Dorsolateral prefrontal cortex (tissue), 122 donors: ENCODE measurements at places on chromosomes 6 and 20.

- DNase-seq, result no peak
Observed at GRCh38 chr20:2164966-2165365, 63.3 kb downstream of the STK35 start.

DNA sequence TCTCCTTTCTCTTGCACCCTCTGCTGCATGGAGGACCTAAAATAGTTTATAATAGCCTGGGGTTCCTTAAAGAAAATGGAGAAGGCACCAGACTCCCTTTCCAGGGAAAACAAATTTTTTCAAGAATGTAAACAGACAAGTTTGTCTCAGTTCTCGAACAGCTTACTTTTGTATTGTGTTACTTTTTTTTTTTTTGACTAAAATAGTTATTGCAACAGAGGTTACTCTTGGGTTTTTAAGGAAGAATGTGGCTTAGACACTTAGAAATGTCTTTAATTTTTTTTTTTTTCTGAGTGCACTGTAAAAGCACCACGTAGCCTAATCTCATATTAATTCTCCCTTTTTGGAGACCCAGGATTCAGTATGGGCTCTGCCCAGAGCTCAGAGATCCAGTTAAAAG lies 148.7 kb upstream of the CARMIL1 start:
- DNase-seq, result no peak

- DNase-seq, result no peak
Observed at GRCh38 chr20:63483834-63484233, 11.4 kb upstream of the KCNQ2 start.

DNA sequence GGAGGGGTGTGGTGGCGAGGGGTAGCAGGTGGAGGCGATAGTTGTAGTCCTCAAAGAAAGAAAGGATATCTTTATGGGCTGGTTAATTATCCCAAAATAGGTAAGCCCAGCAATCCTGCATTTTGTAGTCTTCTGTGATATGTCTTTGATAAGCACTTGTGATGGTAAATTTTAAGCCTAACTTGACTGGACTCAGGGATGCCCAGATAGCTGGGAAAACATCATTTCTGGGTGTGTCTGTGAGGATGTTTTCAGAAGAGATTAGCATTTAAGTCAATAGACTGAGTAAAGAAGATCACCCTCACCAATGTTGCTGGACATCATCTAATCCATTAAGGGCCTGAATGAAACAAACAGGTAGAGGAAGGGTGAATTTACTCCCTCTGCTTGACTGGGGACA lies 124.8 kb upstream of the RIPOR2 start:
- DNase-seq, result no peak

DNA sequence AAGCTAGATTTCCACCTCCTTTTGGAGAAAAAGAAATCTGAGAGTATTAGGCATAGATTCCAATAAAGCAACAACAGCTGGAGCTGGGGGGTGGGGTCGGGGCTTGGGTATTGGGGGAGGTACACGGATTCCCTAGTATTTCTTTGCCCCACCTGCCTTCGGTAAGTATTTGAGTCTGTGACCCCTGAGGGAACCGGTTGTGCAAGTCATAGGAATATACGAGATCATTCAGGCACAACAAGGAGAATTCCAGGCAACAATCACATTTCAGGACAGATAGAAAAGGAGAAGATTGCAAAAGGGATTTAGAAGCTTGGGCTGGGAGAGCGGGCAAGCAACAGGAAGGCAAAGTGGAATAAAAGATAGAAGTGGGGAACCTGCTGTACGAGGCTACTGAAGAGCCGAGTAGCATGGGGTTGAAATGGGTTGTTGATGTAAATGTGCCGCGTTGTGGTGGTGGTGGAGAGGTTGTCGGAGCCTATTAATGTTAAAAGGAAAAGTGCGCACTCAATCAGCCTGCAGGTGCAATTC lies 148.9 kb downstream of the BCAS1 start:
- DNase-seq, result no peak

- no peak for DNase-seq
Observed at GRCh38 chr6:88301888-88302768, 136.0 kb upstream of the CNR1 start.

- DNase-seq, result no peak
Observed at GRCh38 chr6:136012198-136012887, 160.8 kb downstream of the PDE7B start.

GRCh38 chr6:73131706-73132105 lies 93.6 kb downstream of the KHDC1L start:
- DNase-seq, result no peak

DNA sequence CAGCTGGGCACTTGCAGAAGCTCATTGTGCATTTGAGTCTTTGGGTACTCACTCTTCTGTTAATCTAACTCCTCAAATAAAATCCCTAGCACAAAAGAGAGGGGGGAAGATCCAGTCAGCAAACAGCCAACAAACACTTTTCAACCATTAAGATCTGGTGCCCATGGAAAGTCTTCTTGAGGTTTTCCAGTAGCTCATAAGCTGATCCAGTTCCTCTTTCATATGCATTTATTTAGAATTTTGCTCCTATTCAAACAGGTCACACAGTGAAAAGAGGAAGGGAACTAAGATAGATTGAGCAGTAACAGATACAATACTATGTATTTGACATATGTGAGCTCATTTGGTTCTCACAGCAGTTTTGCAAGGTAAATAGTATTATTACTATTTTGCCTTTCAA lies 38.6 kb downstream of the HLA-DPB1 start:
- DNase-seq, result no peak

DNA sequence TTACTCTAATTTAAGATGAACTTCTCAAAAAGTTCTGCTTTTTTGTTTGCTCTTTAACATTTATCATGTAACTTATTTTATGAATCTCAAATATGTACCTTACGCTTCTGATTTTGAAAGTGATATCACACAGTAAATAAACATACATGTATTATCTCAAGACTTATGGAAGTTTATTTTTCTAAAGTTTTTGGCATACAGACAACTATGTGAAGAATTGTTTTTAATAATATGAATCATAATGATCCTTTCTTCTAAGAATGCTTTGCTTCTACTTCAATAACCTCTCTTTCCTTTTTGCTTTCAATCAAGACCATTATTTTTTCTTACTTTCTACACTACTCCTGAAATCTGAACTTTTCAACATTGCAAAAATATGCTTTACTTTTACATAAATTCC lies 816.4 kb downstream of the EYS start:
- no peak for DNase-seq

DNA sequence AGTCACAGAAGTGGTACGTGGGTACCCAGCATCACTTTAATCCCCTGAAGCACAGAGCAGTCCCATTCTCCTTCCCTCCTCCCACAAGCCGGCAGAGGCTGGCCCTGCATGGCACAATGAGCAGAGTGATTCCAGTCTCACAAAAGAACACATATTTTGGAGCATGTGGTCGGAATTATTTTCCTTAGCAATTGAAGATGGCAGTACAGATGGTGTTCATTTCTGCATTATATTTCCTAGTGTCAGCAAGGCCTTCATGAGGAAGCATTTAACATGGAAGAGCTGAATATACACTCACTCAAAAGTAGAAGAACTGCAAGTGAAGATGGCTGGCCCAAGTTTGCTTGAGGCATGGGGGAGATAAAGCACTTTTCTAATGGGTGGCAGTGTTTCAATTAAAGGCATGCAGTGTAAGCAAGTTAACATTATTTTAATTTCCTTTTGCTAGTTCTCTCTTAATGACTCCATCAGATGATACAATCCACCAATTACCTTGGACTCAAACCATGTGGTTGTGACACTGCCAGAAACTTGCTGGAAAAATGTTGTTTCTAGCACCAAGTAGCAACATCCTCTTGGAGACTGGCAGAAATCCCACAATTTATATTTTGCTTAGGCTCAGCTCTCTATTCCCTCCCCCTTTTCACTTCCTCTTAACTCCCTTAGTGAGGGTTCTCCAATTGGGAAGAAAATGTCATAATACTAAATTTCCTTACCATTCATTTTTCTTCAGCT lies 74.4 kb downstream of the ARHGAP18 start:
- no peak for DNase-seq

DNA sequence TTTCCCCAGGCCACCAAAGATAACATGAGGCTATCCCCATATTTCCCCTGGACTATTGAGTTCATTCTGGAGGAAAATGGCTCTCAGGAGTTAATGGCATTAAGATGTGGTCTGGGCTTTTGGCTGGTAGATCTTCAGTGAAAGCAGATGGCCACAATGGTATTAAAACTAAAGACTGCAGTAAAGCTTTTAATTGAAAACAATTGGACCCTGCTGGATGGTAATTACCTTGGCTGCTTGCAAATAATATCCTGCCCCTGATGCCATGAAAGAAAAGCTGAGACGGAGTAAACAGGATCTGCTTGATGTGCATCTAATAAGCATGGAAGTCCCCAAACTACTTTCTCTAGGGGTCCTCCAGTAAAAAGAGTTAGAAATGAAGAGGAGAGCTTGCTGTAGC lies 255.8 kb downstream of the QKI start:
- no peak for DNase-seq

DNA sequence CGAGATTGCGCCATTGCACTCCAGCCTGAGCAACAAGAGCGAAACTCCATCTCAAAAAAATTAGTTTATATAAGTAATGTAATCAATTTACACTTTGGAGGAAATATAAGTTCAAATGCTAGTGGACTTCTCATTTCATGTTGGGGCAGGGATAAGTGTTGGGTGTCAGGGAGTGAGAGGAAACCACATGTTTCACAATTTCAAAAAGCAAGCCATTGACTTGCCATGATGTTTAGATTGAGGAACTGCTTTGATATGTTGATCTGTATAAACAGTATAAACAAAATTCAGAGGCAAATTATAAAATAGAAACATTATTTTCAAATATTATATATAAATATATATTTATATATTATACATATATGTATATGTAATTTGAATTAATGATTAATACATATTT lies 42.7 kb downstream of the FILIP1 start:
- DNase-seq, result no peak

- DNase-seq, result no peak
Observed at GRCh38 chr6:73394577-73395354, at the start of gene DDX43. TSS of gene DDX43 (plus strand) at chr6:73394828. CDS start at chr6:73394906, 78 bp downstream.

- no peak for DNase-seq
Observed at GRCh38 chr6:123849406-123849805, 45.7 kb downstream of the NKAIN2 start.

GRCh38 chr6:12099623-12100338 lies 87.7 kb downstream of the HIVEP1 start:
- DNase-seq, result no peak

GRCh38 chr20:47316776-47317126 lies 39.7 kb downstream of the ZMYND8 start:
- no peak for DNase-seq
